ENCODE measurements at places on chromosomes 16 and 17. TPM values are rescaled to one million over a fixed set of nuclear protein-coding genes. Genes with fewer than 3 reads are reported as not detected.

The CYBA gene
- 368 TPM for total RNA-seq

The MOSMO gene
- 6.4 TPM for total RNA-seq

The GDE1 gene
- total RNA-seq, result 128 TPM

- peak; percentile 93 for DNase-seq
- no peaks in the 10 kb centered on the region for H3K27me3 ChIP-seq
- peak overlapping the region; percentile 2 for H3K27ac ChIP-seq
- H3K36me3 ChIP-seq, result no peaks in the 10 kb centered on the region
- no peak overlapping the region for H3K4me3 ChIP-seq
- H3K4me1 ChIP-seq, result no peaks in the 10 kb centered on the region
Measured at GRCh38 chr16:21260870-21261791, 17.0 kb downstream of the CRYM start.

GRCh38 chr16:73846007-73846330 lies 450.6 kb upstream of the PSMD7 start:
- no peak overlapping the region for H3K27ac ChIP-seq
- H3K27me3 ChIP-seq, result no peaks in the 10 kb centered on the region
- no peak for DNase-seq

DNA sequence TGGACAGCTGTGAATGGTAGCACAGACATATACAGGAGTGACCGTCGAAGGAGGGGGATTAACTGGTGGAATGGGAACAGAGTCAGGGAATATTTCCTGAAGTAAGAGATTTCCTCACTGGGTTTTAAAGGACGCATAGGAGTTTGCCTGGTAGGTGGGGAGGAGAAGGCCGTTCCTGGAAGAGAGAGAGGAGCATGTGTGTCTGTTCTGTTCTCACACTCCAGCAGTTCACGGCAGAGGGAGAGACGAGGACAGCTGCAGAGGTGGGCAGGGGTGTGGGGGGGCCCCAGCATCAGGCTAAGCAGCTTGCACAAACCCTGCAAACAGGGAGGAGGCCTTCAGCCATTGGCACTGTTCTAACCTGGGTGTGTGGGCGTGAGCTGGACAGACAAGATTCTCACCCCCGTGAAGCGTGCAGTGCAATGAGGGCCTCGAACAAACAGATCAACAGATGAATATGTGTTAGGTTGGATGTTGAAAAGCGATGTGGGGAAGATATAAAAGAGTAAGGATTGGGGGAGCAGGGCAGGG lies 85.3 kb upstream of the GSE1 start:
- no peaks in the 10 kb centered on the region for H3K36me3 ChIP-seq
- H3K4me3 ChIP-seq, result no peak overlapping the region
- H3K4me1 ChIP-seq, result peaks cover 8% of the 10 kb centered on the region
- no peaks in the 10 kb centered on the region for H3K27me3 ChIP-seq
- DNase-seq, result no peak
- H3K27ac ChIP-seq, result no peak overlapping the region

DNA sequence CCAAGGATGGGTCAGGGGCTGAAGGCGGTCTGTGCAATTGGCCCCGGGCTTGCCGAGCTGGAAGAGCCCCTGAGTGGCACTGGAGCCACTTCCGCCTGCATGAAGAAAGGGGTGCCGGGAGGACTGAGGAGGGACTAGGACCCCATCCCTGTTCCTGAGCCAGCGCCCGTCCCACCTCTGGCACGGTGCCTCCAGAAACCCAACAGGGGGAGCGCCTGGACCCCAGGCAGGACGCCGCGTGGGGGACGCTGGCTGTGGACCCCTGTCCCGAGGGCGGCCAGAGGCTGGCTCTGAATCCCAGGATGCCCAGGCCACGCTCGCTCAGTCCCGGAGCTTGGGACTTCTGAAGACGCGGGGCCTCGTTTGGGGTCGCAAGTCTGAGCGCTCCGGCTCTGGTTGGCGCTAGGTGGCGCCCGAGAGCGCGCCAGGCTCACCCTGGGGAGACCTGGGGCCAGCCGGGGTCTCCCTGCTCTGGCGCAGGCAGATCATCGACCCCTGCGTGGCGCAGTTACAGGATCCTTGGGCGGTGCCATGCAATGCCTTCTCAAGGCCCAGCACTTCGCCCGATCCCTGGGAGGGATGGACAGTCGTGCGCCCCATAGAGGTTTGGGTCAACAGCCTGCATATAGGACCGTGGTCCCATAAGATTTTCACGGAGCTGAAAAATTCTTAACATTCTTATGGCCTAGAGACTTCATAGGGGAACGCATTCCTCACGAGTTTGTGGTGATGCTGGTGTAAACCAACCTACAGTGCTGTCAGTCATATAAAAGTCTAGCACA lies 58.5 kb upstream of the CREBBP start:
- DNase-seq, result peak; percentile 46
- H3K4me3 ChIP-seq, result peak overlapping the region; percentile 37
- H3K27me3 ChIP-seq, result no peaks in the 10 kb centered on the region
- H3K4me1 ChIP-seq, result no peaks in the 10 kb centered on the region

DNA sequence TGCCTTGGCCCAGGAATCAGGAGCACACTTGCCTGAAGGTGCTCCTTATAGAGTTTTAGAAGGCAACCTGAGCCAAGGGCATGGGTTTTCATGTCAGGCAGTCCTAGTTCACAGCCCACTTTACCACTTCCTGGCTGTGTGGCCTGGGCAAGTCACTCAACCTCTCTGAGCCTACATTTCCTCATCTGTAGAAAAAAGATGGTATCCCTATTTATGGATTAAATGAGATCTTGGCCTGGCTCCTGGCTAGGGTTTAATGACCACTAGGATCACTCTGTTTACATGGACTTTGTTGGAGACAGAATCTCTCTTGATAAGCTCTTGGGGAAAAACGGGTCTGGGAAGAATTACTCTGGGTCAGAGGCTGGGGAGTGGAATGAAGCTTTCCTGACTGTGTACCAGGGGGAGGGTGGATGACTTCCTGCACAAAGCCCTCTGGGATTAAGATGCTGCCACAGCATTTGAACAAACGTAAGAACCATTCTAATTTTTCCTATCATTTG lies 2.3 kb downstream of the MT2A start:
- peak overlapping the region; percentile 54 for H3K4me3 ChIP-seq
- no peaks in the 10 kb centered on the region for H3K36me3 ChIP-seq
- peak overlapping the region; percentile 88 for H3K27ac ChIP-seq

- no peaks in the 10 kb centered on the region for H3K36me3 ChIP-seq
- H3K4me1 ChIP-seq, result no peaks in the 10 kb centered on the region
- no peak for DNase-seq
- peak overlapping the region; percentile 70 for H3K27ac ChIP-seq
- peak overlapping the region; percentile 69 for H3K4me3 ChIP-seq
Measured at GRCh38 chr16:66605979-66606751, 1.7 kb downstream of the CMTM3 start.

DNA sequence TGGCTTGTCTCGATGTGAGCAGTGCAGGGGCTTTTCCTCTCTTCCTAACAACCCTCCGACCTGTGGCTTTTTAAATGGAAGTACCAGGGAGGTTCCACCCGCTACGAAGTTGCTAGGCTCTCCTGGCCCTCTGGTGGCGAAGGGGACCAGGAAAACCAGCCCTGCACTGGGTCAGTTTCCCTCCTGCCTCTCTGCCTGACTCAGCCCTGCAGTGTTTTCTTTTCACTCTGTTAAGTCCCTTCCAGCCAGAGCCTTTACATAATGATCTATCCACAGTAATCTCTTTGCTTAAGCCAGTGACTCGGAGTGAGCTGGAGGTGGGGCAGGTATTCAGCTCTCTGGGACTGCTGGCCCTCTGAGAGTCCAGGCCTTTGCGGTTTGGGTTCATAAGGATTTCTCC lies 331.3 kb upstream of the EEF2KMT start:
- H3K4me1 ChIP-seq, result no peaks in the 10 kb centered on the region
- H3K27ac ChIP-seq, result no peak overlapping the region
- no peaks in the 10 kb centered on the region for H3K27me3 ChIP-seq
- H3K36me3 ChIP-seq, result no peaks in the 10 kb centered on the region

DNA sequence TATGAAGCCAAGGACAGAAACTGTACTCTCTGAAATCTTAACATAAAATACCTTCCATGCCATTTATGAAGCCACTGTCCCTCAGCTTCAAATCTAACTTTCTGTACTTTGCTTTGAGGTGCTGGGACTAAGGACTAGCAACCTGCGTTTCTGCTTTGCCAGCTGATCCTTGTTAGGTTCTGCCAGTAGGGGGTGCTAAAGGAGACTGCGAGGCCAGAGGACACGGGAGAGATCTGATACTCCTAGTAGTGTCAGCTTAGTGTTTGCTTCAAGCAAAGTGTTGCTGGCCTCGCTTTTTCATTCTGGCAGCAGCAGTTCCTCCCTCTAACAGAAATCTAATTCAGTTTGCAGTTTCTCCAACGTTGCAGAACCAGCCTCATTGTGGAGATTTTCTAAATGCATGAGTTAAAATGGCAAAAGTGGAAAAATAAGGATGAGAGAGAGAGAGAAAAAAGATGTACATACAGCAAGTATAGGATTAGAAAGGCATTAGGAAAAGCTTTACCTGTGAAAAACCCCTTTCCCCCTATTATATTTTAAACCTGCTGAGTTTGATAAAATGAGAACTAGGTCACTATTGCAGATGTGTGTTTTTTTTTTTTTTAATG lies 297.5 kb downstream of the CA10 start:
- H3K27me3 ChIP-seq, result no peaks in the 10 kb centered on the region
- no peaks in the 10 kb centered on the region for H3K4me1 ChIP-seq
- no peaks in the 10 kb centered on the region for H3K36me3 ChIP-seq
- peak; percentile 72 for DNase-seq
- no peak overlapping the region for H3K27ac ChIP-seq
- H3K4me3 ChIP-seq, result no peak overlapping the region

DNA sequence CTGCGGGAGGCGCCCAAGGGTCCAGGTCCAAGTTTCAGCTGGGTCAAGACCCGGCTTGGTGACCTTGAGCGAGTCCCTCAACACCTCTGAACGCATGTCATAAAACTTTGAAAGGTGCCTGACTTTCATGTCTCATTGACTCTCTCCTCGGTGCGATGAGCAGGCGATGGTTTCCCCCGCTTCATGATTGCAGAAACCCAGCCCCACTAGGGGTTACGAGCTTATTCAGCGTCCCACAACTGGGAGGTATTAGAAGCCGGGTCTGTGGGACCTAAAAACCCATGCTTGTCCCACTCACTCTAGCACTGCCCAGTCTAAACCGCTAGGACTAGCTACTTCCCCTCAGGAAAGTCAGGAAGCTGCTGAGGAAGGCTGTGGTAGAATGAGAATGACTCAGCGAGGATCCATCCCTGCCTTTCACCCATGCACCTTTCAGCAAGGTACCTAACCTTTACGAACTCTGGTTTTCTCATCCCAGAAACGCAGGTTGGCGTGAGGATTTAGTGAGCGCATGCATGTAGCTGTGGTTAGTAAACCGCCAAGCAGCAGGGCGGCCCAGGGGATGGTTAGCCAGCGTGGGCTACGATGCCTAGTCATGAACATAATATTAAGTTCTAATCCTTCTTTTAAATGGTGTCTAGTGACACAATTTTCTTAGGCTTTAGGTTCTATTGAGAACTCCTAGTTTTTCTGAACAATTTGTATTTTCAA lies 26.2 kb upstream of the RFFL start:
- peak overlapping the region; percentile 79 for H3K4me3 ChIP-seq
- peaks cover 10% of the 10 kb centered on the region for H3K4me1 ChIP-seq
- no peaks in the 10 kb centered on the region for H3K27me3 ChIP-seq

DNA sequence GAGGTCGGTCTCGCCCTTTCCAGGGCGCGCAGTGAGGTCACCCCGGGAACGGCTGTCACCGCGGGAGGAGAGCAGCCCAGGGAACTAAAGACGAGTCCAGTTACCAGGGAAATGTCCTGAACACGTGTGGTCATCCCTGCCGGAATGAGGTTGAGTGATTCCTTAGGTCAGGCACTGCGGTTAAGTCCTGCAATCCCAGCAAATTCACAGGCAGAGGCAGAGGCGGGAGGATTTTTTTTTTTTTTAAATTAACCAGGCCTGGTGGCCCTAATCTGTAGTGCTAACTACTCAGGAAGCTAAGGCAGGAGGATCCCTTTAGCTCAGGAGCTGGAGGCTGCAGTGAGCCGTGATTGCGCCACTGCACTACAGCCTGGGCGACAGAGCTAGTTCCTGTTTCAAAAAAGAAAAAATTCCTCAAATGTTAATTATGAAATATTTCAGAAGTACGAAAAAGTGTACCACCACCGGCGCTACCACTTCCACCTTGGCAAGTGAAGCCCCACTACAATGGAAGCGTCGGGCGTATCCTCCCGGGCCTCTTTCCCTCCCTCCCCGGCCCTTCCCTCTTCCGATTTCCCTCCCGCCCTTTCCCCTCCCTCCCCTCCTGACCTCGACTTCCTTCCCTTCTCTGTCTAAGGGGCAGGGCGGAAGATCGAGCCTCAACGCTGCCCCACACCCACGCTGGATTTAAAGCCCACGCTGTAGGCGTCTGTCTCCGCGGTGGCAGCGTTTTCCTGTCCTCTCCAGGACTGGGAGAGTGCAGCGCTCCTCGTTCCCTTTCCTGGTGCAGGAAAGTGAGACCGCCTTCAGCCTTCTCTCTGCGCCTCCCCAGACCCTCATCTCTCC lies 27.3 kb downstream of the SLFN11 start:
- no peaks in the 10 kb centered on the region for H3K36me3 ChIP-seq
- H3K4me1 ChIP-seq, result no peaks in the 10 kb centered on the region
- peak; percentile 62 for DNase-seq
- H3K4me3 ChIP-seq, result peak overlapping the region; percentile 24
- H3K27ac ChIP-seq, result peak overlapping the region; percentile 53
- peaks cover 4% of the 10 kb centered on the region for H3K27me3 ChIP-seq

- H3K27ac ChIP-seq, result no peak overlapping the region
- peaks cover 5% of the 10 kb centered on the region for H3K36me3 ChIP-seq
- peaks cover 4% of the 10 kb centered on the region for H3K4me1 ChIP-seq
- DNase-seq, result no peak
Measured at GRCh38 chr16:66886321-66886720, 6.0 kb downstream of the PDP2 start.

- peaks cover 6% of the 10 kb centered on the region for H3K4me1 ChIP-seq
- H3K27me3 ChIP-seq, result no peaks in the 10 kb centered on the region
- no peak overlapping the region for H3K27ac ChIP-seq
- DNase-seq, result no peak
- H3K36me3 ChIP-seq, result peaks cover 9% of the 10 kb centered on the region
Measured at GRCh38 chr17:1362065-1362848, 37.8 kb downstream of the YWHAE start.

Data from colonic mucosa (tissue), 4 donors.